Stimulated activated CD8-positive, alpha-beta memory T cell treated with anti-CD3 and anti-CD28 coated beads, Interleukin-4, amount 100 ng/mL, for 1 hour (primary cell): ENCODE measurements at places on chromosomes 13 and 19.

DNA sequence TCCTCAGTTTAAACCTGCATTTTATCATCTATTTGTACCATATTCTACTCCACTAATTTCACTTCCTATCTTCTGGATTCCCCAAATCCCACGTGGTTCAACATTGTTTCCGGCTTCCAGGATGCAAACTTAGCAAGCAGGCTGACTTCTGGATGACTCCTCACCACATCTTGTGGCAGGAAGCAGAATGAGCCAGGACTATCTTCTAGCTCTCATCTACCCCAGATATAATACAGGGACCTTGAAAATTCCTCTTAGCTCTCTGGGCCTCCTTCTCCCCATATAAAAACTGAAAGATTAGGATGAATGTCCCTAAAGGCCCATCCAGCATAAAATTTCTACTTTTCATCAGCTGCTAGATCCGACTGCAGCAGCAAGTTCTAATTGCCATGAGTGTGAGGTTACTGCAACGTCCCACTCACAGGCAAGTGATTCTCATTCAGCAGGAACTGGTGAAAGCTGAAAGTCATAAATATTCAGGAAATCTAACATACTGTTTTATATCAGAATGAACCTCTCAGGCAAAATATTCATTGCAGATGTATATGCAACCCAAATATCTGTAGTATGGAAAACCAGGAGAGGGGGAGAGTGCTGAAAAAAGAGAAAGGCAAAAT, 93.4 kb downstream of the KCTD12 start:
- no peak for DNase-seq

DNA sequence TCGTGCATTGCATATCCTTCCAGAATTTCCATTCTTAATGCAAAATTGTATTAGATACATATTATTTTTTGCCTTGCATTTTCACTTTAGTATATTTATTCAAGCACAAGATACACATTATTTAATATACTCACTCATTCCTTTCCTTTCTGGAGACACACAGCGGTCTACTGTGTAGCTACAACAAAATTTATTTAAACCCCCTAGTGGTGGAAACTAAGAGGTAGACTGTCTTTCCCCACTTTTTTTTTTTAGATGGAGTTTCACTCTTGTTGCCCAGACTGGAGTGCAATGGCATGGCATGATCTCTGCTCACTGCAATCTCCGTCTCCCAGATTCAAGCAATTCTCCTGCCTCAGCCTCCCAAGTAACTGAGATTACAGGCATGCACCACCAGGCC, 2040.3 kb upstream of the PCDH20 start:
- no peak for DNase-seq

DNA sequence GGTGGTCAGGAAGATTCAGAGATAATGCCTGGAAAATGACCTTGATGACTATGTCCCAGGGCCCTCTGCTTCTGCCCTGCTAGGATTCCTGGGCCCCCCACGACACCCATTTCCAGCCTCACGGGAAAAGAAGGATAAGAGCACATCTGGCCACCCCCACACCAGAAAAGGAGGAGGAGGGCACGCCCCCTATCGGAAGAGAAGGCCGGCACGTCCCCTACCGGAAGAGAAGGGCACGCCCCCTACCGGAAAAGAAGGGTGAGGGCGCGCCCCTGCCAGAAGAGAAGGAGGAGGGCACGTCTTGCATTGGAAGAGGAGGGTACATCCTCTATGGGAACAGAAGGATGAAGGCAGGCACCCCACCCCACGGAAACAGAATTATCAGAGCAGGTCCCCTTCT, 84.3 kb downstream of the IER2 start:
- no peak for DNase-seq

DNA sequence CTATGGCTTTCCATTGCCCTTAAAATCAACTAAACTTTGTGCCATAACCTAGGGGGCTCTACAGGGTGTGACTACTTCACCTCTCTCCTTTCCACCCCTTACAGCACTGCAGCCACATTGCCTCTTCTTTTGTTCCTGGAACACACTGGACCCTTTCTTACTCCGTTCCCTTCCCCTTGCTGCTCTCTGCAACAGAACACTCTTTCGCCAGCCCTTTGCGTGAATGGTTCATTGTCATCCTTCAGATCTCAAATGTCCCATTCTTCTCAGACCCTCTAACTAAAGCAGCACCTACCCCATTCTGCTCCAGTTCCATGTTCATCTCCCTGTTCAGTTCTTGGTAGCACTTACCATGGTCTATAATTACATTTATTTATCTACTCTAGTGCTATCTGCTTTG, 208.3 kb downstream of the OXGR1 start:
- DNase-seq = no peak

DNA sequence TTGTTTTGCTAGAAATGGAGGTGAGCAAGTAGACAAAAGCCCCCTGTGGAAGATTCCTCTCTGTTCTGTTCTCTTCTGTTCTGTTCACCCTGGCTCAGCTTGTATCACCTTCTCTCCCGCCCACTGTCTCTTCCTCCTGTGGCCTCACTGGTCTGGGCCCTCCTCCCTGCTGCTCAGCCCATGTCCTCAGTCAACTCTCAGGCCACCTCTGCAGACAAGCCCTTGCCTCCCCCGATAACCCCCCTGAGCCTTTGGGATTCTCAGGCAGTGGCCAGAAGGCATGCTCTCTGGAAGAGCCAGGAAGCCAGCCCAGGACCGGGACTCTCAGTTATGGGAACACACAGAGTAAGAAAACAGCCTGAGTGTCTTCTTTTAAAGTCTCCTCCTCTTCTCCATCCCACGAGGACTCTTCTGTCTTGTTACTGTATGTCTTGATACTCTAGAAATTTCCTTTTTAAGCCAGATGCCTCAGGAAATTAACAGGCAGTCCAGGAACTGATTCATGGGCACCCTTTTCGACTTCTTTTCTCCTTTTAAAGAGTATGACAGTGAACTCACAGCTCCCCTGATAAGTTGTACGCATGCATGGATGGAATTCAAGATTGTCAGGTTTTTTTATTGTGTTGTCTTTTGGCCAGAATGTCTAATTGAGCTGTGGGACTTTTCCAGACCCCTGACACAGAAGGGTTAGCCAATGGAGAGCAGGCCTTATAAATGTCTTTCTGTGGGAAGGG, 33.7 kb downstream of the SHISA2 start:
- DNase-seq = no peak

DNA sequence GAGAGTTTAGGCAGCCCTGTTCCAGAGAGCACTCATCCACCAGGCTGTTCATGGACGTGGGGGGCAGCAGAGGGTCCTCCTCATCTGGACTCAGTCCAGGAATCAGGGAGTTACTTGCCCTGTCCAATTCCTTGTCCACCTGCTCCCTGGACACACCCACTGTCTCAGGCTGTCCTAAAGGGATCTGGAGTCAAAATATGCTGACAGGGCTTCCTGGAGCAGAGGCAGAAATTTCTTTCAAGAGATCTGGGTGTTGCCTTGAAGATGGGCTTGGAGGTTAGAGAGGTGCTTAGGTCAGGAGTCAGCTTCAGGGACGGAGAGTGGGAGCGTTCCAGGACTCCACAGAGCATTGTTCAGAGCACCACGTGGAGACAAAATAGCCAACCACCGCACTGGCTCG, 65.8 kb upstream of the SHISA2 start:
- no peak for DNase-seq

DNA sequence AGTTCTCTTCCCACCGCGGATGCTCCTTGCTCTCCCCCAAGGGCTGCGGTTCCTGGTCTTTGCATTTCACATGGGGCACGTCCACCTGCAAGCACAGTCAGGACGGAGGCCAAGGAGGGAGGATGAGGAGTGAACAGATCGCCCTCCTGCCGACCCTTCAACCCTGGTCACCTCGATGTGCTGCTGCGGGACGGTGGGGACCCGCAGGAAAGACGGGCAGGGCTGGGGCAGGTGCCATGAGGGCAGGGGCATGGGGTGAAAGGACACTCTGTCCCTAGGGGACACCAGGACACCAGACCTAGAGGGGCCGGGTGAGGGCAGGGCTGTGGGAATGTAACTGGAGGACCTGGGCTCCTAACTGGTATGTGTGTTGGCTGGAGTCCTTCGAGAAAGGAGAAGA, 840 bp downstream of the SYCE2 start:
- DNase-seq = no peak

GRCh38 chr19:13537454-13537853, 31.2 kb upstream of the CACNA1A start:
- no peak for DNase-seq

DNA sequence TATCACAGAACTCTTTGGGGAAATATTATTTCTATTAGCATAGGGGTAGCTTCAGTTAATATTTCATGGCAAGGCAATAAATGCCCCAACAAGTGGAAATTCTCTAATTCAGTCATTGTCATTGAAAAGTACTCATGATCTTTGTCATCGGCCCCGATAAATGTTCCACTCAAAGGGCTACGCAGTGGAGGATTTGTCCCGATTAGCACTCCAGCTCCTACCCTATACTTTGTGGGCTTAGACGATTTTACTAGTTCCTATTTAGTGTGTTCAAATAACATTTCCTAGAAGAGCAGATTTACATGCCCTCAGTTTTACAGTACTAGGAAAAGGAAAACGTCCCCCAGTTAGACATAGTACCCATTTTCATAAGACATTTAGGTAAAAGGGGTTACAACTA, 38.0 kb upstream of the ATP12A start:
- DNase-seq = no peak

- DNase-seq = no peak
These were observed 192.4 kb downstream of the NUFIP1 start for GRCh38 chr13:44796597-44797490.

GRCh38 chr19:11767633-11768133, 883 bp downstream of the ZNF441 start:
- DNase-seq = no peak

DNA sequence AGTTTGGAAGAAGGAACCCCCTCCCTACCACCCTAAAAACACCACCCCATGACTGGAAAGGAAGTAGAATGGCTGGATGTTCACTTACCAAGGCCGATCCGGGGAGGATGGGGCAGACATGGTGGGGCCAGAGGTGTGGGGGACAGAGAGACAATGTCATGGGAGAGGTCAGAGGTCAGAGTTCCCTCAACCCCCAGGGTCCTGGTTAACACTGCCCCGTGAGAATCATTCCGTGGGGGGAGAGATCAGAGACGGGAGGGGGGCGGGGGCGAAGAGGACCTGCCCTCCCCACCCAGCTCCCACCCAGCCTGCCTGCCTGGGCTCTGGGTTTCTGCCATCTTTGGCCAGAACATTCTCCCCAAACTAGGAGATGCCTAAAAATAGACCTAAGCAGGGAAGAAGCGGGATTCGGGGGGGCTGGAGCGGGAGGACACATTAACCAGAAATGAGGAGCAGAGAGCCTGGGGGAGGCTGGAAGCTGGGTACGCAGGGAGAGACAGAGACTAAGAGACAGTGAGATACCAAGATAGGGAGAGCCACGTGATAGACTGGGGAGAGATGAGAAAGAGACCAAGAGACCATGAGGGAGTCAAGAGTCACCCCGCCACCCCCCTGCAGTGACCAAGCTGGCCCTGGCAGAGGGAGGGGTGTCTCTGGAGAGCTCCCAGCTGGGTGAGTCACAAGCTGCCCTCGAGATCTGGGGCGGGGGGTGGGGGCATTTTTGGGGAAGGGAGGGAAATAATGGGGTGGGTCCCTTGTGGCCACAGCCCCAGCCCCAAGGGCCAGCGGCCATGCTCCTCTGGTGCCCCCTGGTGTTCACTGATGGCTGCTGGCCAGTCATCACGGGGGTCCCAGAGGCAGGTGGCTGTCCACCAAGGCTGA, 6.1 kb upstream of the KANK2 start:
- no peak for DNase-seq

DNA sequence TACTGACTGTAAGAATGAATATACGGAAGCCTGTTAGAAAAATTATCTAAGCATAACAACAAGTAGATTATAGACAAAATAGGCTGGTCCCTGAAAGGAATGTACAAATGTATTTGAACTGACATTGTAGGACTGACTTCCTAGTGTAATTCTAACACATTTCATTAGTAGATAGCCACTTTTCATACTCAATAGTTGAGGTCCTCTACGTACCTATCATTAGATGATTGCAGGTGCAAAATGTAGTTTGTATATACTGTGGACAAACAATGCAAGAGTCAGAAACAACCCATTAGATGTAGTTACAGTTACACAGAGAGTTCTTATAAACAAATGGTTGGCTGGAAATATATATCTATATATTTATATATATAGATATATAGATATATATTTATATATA, 402.3 kb upstream of the SLITRK6 start:
- no peak for DNase-seq

DNA sequence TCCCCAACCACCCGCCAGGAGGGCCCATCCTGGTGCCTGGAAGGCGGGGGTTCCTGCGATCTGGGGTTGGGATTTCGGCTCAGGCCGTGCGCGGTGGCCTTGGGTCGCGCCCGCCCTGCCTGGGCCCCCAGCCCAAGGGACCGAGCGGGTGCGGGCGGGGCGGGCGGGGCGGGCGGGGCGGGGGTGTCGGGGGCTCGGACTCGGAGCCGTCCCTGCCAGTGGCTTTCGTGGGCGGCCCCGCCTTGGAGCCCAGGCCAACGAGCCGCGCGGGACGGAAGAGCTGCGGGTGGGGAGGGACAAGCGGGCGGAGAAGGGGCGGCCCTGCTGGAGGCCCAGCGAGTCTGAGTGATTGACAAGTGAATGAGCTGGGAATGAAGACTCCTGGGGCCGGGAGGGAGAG, 24.6 kb upstream of the ZNF729 start:
- no peak for DNase-seq

DNA sequence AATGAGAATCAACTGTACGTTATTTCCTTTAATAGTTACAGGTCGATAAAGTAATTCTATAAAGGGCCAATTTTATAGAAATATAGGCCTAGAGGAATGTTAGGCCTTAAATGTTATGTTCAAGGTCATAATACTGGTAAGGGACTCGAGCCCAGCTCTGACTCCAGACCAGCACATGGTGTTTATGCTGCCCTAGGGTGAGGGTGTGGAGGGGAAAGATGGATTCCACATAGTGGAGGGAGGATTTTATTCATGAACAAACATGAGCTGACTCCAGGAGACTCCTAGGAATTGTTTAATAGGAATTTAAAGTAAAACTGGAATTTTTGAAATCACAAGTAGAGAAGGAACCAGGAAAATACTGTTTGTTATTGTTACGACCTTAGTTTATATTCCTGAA, 139.9 kb downstream of the LACC1 start:
- no peak for DNase-seq

DNA sequence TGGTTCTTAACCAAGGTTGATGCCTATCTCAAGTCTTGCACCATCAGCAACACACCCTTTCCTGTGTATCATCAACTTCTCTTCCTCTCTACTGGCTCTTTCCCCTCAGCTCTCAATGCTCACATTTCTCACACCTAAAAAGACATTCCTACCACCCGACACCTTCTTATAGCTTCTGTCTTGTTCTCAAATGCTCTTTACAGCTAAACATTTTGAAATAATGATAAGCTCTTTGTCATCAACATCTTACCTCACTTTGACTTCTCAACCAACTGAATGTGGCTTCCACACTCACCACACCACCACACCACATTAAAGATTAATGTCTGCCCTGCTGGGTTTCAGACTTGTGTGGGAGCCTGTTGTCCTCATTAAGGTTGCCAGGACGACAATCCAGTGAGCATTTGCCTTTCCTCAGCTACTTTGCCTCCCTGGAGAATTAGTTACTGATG, 67.8 kb downstream of the RXFP2 start:
- DNase-seq = peak; percentile 21

DNA sequence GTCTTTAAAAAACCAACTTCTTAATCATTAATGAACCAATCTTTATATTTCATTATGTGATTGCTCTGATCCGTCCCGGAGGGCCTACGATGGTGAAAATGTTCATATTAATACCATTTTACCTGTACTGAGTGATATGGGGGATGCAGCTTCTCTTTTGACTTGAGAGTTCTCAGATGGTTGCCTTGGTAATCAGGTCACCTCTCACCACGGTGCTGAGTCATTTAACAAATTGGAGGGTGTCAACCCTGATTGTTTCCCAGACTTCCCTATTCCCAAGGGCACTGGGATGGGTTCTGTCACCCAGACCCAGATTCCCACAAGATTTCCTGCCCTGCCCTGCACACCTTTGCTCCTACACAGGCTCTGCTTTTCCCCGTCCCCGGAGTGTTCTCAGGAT, 128.5 kb upstream of the TMTC4 start:
- DNase-seq = no peak
